DMS53 (cell line): ENCODE measurements at places on chromosomes 7 and 10.
A peak's percentile ranks its signal among the peaks of the same experiment; 100 is the strongest.

GRCh38 chr7:75962607-75963380 is 31.6 kb downstream of the TMEM120A start:
- no peak for DNase-seq

GRCh38 chr10:52257692-52258075 is 56.4 kb upstream of the DKK1 start:
- no peak for DNase-seq

- no peak for DNase-seq
These were observed 6.2 kb downstream of the SNX13 start for GRCh38 chr7:17934094-17934493.

- no peak for DNase-seq
These were observed 283.4 kb downstream of the CCDC3 start for GRCh38 chr10:12717981-12718707.

DNA sequence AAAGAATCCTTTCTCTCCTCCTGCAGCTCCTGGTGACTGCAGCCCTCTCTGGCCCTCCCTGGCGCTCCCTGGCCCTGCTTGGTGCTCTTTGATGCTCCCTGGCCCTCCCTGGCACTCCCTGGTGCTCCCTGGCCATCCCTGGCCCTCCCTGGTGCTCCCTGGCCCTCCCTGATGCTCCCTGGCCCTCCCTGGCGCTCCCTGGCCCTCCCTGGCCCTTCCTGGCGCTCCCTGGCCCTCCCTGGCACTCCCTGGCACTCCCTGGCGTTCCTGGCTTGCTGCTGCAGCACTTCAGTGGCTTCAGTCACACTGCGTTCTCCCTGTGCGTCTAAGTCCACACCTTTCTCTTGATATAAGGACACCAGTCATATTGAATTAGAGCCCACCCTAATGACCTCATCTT is 15.2 kb upstream of the FGFR2 start:
- no peak for DNase-seq

DNA sequence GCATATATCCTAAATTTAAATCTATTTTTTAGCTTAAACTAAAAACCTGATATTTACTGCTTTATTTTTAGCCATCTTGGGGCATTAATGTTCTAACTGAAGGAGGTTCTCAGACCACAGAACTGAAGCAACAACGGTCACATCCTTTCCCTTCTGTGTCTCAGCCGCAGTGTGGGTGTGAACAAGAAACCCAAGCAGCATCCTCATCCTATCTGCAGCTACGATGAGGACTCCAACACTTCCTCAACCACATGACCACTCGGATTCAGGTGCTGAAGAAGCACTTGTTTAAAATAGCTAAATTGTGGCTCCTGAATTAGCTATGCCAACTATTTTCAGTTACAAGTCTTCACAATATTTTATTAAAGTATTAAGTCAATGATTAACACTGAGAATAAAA is 5.3 kb downstream of the ESYT2 start:
- DNase-seq: no peak

DNA sequence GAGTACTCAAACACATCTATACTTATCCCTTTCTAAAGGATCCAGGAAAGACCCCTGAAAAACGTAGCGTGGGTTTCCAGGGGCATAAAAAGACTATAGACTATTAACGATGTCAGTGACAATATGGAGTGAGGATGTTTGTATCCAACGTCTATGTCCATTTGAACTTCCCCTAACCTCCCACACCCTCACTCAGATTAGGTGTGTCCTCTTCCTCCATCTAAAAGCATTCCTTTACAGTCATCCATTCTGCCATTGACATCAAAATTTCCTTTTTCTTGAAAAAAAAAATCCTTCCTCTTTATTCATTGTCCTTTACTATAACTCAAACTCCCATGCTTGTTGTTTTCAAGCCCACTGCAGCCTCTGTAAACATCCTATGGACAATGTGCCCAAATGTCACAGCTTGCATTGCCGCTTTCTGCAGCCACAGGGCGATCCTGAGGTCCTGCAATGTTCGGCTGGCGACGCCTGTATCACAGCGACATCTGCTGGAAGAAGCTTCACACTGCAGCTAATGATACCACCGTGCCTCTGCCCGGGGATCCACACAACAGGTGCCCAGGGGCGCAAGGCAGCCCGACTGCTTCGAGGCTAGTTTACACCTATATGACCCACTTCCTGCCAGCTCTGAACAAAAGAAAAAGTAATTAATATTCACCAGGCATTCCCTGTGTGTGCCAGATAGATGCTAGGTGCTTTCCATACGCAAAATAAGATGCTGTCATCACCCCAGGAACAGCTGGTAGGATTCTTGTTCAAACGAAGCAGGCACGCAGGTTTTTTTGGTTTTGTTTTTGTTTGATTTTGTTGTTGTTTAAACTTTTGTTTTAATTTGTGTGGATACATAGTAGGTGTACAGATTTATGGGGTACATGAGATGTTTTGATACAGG is 267.9 kb upstream of the GHITM start:
- peak; percentile 88 for DNase-seq

GRCh38 chr10:123011987-123012386 is 3.2 kb downstream of the ACADSB start:
- no peak for DNase-seq

- DNase-seq: no peak
These were observed 44.4 kb downstream of the GRM8 start for GRCh38 chr7:127208351-127208750.

- DNase-seq: peak; percentile 79
These were observed 712 bp downstream of the FOXP2 start for GRCh38 chr7:114415064-114415989.

DNA sequence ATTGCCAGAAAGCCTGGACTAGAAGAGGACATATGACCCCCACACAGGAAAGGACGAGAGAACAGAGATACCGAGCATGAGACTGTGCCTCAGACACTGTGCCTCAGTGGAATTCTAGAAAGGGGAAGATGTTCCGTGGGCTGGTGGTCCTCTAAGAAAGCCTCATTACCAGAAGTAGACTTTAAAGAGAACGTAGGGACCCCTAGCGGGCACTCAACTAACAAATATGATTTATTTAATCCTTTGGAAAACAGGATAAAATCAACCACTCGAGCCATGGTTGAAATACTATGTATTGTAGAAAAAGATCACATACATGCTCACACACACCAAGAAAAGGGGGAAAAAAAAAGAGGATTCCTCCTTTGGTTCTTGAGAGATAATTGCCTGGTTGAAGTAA is 701.2 kb upstream of the SORCS1 start:
- no peak for DNase-seq

DNA sequence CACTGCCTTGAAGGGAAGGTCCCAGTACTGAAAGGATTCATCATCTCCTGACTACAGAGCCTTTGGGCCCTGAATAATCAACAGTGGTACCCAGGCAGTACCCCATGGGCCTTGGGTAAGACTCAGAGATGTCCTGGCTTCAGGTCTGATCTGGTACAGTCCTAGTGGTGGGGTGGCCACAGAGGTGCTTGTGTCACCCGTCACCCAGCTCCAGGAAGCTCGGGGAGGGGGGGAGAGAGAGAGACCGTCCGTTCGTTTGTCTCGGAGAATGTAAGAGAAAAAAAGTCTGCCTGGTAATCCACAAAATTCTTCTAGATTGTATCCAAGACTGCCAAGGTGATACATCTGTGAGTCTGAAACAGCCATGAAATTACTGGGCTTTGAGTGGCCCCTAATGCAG is 381.3 kb downstream of the PTPRN2 start:
- DNase-seq: no peak

DNA sequence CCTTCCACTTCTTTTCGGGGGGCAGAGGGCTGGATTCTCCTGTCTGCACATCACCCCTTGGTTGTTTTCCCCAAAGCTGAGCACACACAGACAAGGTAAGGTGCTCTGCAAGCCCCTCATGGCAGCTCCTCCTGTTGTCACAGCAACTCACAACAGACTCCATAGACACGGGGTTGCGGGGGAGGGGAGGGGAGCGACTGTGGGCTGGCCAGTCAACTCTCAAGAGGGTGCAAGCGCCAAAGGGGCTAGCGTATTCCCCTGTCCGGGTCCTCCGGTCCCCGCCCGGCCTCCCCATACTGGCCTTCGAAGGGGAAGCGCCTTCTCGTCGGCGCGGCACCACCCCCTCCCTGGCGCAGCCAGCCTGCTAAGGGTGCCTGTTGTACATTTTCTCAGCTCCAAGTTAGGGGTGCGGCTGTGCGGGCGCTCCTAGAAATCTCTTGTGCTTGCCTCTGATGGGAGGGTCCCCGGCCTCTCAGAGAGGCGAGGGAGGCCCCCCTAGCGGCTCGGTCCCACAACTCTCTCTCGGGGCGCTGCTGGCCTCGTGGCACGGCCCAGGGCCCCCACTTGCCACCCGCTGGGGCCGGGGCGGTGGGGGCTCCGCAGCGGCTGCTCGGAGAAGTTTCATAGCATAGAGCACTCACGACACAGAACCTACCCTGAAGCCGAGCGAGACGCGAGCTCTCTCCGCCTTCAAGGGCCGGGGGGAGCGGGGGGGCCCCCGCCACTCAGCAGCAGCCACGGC is 498 bp downstream of the RHOBTB1 start:
- DNase-seq: peak; percentile 90

GRCh38 chr10:106741006-106741530 is 423.4 kb downstream of the SORCS1 start:
- no peak for DNase-seq

DNA sequence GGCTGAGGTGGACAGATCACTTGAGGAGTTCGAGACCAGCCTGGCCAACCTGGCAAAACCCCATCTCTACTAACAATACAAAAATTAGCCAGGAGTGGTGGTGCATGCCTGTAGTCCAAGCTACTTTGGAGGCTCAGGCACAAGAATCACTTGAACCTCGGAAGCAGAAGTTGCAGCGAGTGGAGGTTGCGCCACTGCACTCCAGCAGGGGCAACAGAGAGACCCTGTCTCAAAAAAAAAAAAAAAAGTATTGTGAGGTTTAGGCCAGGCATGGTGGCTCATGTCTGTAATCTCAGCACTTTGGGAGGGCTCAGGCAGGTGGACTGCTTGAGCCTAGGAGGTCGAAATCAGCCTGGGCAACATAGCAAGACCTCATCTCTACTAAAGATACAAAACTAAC is 16.0 kb downstream of the TET1 start:
- DNase-seq: no peak

GRCh38 chr7:144414815-144415214 is 11.3 kb upstream of the NOBOX start:
- no peak for DNase-seq

- DNase-seq: no peak
These were observed 30.5 kb downstream of the DCLRE1A start for GRCh38 chr10:113823389-113823788.

DNA sequence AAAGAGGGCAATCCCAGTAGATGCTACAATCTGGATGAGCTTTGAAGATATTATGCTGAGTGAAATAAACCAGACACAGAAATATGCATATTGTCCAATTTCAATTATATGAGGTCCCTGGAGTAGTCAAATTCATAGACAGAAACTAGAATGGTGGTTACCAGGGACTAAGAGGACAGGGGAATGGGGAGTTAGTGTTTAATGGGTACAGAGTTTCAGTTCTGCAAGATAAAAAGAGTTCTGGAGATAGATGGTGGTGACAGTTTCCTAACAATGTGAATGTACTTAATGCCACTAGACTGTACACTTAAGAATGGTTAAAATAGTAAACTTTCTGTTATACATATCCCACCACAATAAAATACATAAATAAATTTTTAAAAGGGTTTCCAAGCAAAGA is 236.6 kb downstream of the ELMO1 start:
- DNase-seq: no peak

- peak; percentile 72 for DNase-seq
These were observed 1005.3 kb upstream of the POT1 start for GRCh38 chr7:125934955-125935354.

DNA sequence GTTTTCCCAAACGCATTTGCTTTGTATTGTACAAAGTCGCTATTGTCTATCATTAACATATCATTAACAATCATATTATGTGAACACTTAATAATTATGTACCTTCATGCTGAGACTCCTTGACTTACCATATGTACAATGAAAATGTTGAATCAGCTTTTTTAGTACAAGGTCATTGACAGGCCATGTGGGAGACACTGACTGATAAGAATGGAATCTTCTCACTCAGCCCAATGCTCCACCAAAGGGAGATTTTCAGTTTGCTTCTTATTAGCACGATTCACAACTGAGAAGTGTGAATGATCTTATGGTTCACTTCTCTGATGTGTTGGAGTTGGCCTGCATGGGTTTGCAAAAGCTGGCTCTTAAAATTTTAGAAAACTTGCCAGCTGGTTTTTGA is 253.5 kb upstream of the TEX47 start:
- DNase-seq: no peak
